ELF-1 (cell line): ENCODE measurements at places on chromosomes 3 and 15.

DNA sequence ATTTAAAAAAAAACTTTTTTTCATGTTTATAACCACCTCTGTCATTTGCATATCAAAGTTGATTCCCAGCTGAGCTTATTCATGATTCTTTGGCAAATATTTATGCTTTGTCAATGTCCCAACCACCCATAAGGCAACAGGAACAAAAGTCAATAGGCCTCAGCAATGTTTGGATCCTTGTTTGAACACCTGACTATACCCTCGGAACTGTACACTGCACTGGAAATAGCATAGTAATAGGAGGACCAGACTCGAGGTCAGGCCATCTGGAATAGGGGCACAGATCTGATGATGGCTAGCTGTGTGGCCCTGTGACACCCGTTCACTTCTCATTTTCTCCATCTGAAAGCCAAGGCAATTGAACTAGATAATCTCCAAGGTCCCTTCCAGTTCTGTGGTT is 301.7 kb upstream of the ATP11B start:
- DNase-seq = no peak

- no peak for DNase-seq
These were observed 40.0 kb downstream of the FOXP1 start for GRCh38 chr3:71543371-71544016.

- DNase-seq = no peak
These were observed 222.7 kb upstream of the PLSCR5 start for GRCh38 chr3:146827836-146828235.

- DNase-seq = no peak
These were observed 96.6 kb downstream of the LRIG1 start for GRCh38 chr3:66404197-66404596.

- DNase-seq = no peak
These were observed 107.4 kb downstream of the PEAK1 start for GRCh38 chr15:77312523-77312922.

DNA sequence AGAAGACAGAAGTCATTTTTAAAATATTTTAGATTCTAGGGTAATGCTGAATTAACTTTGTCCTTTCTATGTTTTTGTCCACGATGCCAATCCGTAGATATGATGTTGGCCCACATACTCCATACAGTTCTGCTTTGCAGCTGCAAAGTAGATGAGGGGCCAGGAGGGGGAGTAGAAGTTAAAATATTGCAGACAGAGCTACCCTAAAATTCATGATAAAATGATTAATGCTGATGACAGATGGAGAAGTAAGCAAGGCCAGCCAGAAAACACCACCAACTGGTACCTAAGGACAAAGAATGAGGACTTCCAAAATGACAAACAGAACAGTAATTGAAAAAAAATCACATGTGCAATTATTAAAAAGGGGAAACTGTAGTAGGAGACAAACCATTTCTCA is 756.6 kb upstream of the ARPP21 start:
- no peak for DNase-seq

DNA sequence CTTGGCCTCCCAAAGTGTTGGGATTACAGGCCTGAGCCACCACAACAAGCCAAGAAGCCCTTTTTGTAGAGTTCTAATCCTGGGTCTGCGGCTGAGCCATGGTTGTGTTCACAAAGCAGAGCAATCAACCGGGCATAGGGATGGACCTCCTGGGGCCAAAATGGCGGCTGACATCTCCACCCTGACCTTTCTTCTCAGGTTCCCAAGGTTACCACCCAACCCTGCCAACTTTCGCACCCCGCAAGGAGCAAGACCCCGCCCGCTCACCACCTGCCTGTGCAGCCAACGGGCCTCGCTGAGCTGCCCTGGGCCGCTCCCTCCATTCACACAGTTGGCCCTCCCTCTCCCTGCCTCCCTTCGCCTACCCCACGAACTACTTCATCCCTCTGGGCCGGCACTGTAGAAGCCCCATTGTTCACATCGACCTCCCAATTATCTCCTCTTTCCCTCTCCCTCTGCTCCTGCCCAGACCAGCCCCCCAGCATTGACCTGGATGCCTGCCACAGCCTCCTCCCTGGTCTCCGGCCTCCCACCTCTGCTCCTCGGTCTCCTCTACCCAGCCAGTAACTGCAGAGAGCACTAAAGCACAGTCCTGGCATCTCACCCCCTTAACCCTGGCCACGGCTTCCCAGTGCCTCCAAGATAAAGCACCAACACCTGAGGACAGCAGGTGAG is 62.0 kb upstream of the TFRC start:
- DNase-seq = no peak

DNA sequence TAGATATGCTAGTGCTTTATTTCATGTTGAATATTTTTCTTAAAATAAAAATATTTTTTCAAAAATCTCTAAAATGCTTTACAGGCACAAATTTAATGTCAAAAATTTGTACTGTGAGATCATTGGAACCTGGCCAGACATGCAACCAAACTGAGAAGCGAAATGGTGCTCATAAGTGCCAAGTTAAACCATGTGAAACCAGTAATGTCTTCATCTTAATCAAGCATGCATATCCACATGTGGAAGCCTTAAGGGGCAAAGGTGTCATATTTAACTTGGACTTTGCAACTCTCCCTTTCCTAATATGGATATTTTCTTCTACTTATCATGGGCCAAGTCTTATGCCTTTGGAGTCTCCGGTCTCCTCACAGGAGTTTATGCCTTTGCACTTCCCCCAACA is 208.9 kb upstream of the COL8A1 start:
- no peak for DNase-seq

DNA sequence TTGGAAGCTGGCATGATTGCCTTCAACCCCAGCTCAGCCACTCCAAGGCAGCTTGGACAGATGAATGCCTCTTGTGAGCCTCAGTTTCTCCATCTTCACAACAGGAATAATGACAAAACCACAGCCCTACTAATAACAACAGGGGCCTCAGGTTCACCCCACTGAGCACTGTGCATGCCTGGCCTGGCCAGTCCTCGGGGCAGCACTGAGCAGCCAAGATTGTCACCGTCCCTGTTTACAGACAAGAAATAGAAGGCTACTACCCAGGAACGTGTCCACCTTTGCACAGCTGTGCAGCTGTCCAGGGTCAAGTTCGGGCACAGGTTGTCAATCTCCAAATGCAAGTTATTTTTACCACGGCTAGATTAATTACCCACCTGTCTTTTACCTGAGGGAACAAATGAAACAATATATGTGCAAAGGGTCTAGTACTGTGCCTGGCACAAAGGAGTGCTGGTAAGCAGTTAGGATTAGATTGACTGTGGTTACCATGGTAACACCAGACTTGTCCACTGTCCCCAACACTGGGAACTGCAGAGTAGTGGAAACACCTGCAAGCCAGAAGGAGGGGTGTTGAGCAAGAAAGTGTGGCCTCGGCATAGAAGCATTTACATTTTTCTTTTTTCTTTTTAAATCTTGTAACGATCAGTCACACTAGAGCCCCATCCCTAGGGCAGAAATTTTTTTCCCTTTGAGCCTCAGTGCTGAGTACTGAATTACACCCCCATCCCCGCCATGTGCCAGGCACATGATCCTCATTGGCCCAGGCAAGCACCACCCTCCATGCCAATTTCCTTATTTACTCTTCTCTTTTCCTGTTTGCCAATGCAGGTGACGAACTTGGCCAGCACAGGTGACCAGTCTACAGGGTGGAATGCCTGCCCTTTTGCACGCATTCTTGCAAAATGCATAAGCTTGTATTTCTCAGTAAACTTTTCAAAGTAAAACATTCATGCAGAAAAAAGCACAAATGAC is 66.3 kb upstream of the SLC6A6 start:
- DNase-seq = no peak

GRCh38 chr3:53748512-53749271 is 97.5 kb downstream of the CHDH start:
- DNase-seq = no peak

DNA sequence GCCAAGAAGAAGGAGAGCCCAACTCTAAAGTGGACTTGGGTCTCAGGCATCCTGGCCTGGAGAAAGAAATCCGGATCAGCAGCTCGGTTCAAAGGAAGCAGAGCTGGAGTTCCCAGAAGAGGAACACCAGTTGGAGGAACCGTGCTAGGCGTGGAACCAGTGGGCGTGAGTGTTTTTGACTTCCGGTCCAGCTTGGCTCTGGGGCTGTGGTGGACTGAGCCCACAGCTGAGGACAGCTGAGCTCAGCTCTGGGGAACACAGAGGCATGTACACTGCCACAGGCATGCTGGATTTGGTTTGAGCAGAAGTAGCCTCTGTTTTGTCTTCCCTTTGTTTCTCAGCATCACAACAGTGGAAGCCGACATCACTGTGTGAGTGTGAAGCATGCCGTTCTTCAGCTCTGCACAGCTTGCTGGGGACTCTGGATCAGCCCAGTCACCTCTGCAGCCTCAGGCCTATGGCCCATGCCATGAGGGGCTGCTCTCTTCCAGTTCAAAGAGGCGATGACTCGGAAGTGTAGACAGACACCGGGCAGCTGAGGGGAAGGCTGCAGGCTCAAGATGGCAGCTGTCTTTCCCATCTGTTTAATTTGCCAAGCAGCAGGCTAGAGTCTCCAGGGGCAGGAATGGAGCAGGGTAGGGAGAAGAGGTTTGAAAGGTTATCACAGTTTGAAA is 185.8 kb upstream of the UBE3A start:
- no peak for DNase-seq

DNA sequence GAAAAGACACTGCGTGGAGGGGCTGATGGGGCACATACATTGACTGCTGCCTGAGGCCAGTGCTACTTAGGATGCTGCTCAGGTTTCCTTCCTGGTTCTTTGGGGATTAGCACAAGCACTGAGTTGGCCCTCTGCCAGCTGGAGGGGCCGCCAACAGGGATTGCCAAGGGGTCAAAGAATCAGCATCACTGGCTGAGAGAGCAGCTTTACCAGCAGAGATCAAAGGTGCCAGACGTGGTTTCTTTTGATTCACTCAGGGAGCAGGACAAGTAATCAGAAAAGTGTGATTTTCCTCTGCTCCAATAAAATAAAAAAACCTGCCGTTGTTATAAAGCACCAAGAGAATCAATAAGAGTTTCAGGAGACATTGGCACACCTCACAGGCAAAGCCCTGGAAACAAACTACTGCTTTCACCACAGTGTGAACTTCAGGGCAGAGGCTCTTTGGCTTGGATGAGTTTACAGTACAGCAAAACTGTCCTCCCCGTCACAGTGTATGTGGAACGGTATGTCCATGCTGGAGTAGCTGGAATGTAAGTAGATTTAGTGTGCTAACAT is 45.8 kb upstream of the FSIP1 start:
- DNase-seq = no peak

DNA sequence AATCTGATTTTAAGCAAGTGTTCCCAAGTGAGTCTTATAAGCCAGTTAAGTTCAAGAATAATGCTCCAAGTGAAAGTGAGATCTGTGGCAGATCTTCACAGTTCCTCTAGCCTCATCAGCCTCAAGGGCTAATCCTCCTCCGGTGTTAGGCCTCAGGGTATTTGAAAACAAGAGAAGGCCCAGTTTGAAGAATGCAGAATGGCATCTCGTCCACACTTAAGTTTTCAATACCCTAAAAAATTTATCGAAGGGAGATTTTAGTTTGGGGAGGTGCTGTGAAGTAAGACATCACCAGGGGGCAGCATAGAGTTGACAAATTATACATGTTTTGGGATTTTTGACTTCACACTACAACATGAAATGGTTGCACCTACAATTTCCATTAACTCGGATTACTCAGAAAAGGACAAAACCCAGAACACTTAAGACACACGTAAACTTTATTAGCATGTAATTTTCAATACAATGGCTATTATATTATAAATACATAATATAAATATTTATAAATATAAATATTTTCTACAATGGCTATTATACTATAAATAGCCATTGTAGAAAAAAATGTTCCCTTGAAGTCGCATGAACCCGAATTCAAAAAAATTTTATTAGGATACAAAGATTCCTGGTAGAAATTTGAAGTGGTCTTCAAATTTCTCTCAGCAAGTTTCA is 2.3 kb upstream of the TMEM266 start:
- no peak for DNase-seq

DNA sequence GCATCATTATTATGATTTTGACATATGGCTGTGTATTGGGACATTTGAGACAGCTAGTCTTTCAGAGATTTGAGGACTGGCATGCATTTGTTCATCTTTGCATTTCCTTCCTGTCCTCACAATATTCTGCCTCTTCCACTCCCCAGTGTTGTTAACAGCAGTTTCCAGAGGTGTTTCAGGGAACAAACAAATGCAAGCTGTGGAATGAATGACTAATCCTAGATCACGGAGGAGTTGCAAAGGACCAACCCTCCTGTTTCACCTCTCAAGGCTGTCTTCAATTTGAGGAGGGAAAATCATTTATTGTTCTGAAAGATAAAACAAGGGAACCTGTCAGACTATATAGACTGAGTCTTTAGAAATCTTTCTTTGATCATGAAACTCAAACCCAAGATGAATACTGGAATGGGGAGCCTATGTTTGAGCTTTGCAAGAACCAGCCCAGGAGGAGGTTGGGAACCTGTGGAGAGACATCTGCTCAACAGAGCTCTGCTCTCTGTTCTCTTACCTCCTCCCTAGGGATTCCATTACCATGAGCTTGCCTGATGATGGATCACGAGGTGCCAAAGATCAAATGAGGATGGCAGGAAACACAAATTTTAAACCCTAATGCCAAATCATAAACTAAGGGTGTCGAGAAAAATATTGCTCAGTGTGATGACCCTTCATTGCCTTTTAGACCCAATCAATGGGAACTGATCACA is 68.5 kb downstream of the SLC7A14 start:
- DNase-seq = no peak

- peak; percentile 83 for DNase-seq
These were observed 84.7 kb downstream of the SEC22A start for GRCh38 chr3:123286308-123287023.

GRCh38 chr3:25513642-25514266 is 85.7 kb downstream of the RARB start:
- DNase-seq = no peak

DNA sequence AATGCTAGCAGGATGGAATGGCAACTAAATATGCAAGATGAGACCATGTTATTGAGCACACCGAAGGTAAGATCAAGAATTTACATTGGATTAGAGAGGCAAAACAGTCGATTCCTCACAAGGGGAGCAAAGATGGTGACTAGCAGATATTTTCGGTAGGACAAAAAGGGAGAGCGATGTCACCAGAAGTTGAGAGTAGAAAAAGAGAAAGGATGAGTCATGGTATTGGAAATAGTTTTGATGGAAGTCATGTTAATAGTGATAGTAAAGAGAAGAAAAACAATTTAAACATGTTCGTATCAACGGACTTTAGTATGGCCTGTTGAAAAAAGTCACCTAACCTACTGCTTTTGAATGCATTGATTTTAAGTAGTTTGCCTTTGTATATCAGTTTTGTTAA is 55.0 kb downstream of the UBE2E2 start:
- no peak for DNase-seq
